ENCODE measurements at places on chromosomes 12 and 14. TPM values are rescaled to one million over a fixed set of nuclear protein-coding genes. Genes with fewer than 3 reads are reported as not detected.

The SLC2A14 gene
- total RNA-seq = 0.12 TPM

The CAPS2 gene
- 9.3 TPM for total RNA-seq

The OTX2 gene
- not detected for total RNA-seq

The TMEM179 gene
- not detected for total RNA-seq

The KLRF1 gene
- total RNA-seq = 0.54 TPM

The BRI3BP gene
- 25.8 TPM for total RNA-seq

The CD69 gene
- total RNA-seq = 104 TPM

The TCL1B gene
- total RNA-seq = not detected

The ZBTB25 gene
- 42.8 TPM for total RNA-seq

The TSPAN11 gene
- total RNA-seq = not detected

DNA sequence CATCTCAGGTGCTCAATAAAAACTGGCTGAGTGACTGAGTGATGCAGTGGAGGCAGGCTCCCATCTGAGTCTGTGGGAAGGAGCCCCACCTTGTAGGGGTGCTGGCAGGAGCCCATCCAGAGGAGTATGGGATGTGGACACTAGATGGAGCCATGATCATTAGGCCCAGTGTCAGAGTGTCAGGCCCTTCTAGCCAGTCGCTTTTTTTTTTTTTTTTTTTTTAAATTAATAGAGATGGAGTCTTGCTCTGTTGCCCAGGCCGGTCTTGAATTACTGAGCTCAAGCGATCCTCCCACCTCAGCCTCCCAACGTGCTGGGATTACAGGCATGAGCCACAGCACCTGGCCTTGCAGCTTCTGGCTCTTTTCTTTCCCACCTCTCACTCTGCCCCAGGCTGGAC, 11.5 kb downstream of the RITA1 start:
- H3K4me1 ChIP-seq = peaks cover 7% of the 10 kb centered on the region
- H3K27ac ChIP-seq = no peak overlapping the region
- peaks cover 4% of the 10 kb centered on the region for H3K36me3 ChIP-seq
- no peak overlapping the region for H3K4me3 ChIP-seq
- DNase-seq = peak; percentile 81
- no peaks in the 10 kb centered on the region for H3K27me3 ChIP-seq

GRCh38 chr14:92958373-92959188, 35.6 kb downstream of the CHGA start:
- H3K4me1 ChIP-seq = no peaks in the 10 kb centered on the region
- no peak overlapping the region for H3K27ac ChIP-seq
- no peak overlapping the region for H3K4me3 ChIP-seq
- H3K27me3 ChIP-seq = no peaks in the 10 kb centered on the region
- H3K36me3 ChIP-seq = no peaks in the 10 kb centered on the region
- no peak for DNase-seq

- no peak for DNase-seq
- peaks cover 48% of the 10 kb centered on the region for H3K36me3 ChIP-seq
- no peak overlapping the region for H3K4me3 ChIP-seq
- peaks cover 19% of the 10 kb centered on the region for H3K4me1 ChIP-seq
- no peak overlapping the region for H3K27ac ChIP-seq
Observed at GRCh38 chr12:31951008-31951407, 8.2 kb upstream of the RESF1 start.

- H3K27me3 ChIP-seq = no peaks in the 10 kb centered on the region
- DNase-seq = no peak
- H3K36me3 ChIP-seq = peaks cover 7% of the 10 kb centered on the region
- no peak overlapping the region for H3K4me3 ChIP-seq
- H3K4me1 ChIP-seq = peaks cover 8% of the 10 kb centered on the region
Observed at GRCh38 chr12:107385509-107385908, 292.2 kb upstream of the CRY1 start.

- no peak overlapping the region for H3K4me3 ChIP-seq
- no peak overlapping the region for H3K27ac ChIP-seq
- H3K36me3 ChIP-seq = peaks cover 2% of the 10 kb centered on the region
- H3K4me1 ChIP-seq = no peaks in the 10 kb centered on the region
Observed at GRCh38 chr12:25307818-25308217, 57.1 kb upstream of the KRAS start.

DNA sequence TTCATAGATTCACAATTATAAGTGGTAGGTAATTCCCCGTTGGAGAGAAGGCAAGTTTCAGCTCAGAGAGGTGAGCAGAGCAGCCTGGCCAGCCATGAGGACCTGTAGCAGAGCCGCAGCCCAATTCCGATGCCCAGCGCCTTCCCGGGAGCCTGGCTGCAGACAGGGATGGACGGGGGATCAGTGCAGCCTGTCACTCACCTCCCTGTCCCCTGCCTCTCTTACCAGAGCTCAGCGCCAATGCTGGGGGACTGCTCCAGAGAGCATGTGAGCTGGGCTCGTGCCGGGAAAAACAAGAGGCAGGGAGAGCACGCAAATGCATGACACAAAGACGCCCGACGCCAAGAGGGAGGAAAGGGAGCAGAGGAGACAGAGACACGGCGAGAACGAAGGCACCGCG, 231.9 kb downstream of the BCL11B start:
- no peaks in the 10 kb centered on the region for H3K4me1 ChIP-seq
- no peaks in the 10 kb centered on the region for H3K27me3 ChIP-seq
- H3K4me3 ChIP-seq = no peak overlapping the region
- DNase-seq = no peak
- peaks cover 3% of the 10 kb centered on the region for H3K36me3 ChIP-seq

GRCh38 chr14:59816941-59817340, 53.6 kb downstream of the RTN1 start:
- no peak overlapping the region for H3K27ac ChIP-seq
- H3K36me3 ChIP-seq = no peaks in the 10 kb centered on the region
- no peaks in the 10 kb centered on the region for H3K4me1 ChIP-seq
- no peak for DNase-seq
- no peak overlapping the region for H3K4me3 ChIP-seq
- peaks cover 7% of the 10 kb centered on the region for H3K27me3 ChIP-seq

- no peak for DNase-seq
Observed at GRCh38 chr12:122111089-122111641, 32.6 kb downstream of the MLXIP start.

DNA sequence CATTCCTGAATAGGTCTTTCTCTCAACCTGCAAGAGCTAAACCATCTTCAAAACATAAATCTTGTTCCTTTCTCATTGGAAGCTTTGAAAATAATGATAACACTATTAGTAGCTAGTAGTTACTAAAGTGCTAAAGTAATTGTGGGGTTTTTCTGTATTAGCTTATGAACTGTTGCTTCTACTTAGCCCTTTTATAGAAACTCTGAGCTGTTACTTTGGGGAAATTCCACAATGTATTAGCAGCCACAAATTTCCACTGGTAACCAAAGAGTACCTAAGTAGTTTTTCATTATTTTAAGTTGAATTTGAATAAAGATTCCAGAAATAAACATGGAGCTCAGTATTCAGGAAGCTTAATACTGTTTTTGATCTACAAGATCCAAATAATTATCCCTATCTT, 6.4 kb upstream of the MAPK1IP1L start:
- H3K4me3 ChIP-seq = no peak overlapping the region
- H3K36me3 ChIP-seq = peaks cover 16% of the 10 kb centered on the region
- H3K27me3 ChIP-seq = no peaks in the 10 kb centered on the region
- peaks cover 3% of the 10 kb centered on the region for H3K4me1 ChIP-seq
- H3K27ac ChIP-seq = no peak overlapping the region
- no peak for DNase-seq

DNA sequence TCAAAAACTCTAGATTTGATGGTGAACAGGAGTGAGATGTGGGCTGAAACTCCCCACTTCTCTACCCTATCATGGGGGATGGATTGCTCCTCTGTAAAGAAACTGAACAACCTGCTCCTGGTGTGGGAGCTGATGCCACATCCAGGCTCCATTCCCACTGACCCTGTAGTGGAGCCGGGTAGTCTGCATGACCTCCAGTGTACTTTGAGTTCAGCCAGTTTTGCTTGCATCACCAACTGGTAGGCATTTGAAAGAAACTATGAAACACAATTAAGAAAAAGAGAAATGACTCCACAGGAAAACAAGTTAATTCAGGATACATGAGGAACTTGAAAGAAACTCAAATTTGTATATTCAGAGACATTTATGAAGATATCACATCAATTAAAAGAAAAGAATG, 27.3 kb upstream of the EMP1 start:
- H3K27me3 ChIP-seq = peaks cover 44% of the 10 kb centered on the region
- no peak overlapping the region for H3K4me3 ChIP-seq
- no peak overlapping the region for H3K27ac ChIP-seq
- H3K4me1 ChIP-seq = peaks cover 43% of the 10 kb centered on the region
- peaks cover 1% of the 10 kb centered on the region for H3K36me3 ChIP-seq

GRCh38 chr14:73759183-73759713, 45.1 kb upstream of the PNMA1 start:
- peak; percentile 69 for DNase-seq
- peaks cover 11% of the 10 kb centered on the region for H3K36me3 ChIP-seq
- H3K4me3 ChIP-seq = peak overlapping the region; percentile 85
- peaks cover 80% of the 10 kb centered on the region for H3K4me1 ChIP-seq
- no peaks in the 10 kb centered on the region for H3K27me3 ChIP-seq

- no peaks in the 10 kb centered on the region for H3K36me3 ChIP-seq
- peaks cover 61% of the 10 kb centered on the region for H3K27me3 ChIP-seq
- H3K27ac ChIP-seq = no peak overlapping the region
Observed at GRCh38 chr14:61258985-61259384, 22.2 kb downstream of the TMEM30B start.

GRCh38 chr14:77485901-77486678, 12.5 kb downstream of the ISM2 start:
- no peak overlapping the region for H3K27ac ChIP-seq
- no peak for DNase-seq
- H3K36me3 ChIP-seq = no peaks in the 10 kb centered on the region

DNA sequence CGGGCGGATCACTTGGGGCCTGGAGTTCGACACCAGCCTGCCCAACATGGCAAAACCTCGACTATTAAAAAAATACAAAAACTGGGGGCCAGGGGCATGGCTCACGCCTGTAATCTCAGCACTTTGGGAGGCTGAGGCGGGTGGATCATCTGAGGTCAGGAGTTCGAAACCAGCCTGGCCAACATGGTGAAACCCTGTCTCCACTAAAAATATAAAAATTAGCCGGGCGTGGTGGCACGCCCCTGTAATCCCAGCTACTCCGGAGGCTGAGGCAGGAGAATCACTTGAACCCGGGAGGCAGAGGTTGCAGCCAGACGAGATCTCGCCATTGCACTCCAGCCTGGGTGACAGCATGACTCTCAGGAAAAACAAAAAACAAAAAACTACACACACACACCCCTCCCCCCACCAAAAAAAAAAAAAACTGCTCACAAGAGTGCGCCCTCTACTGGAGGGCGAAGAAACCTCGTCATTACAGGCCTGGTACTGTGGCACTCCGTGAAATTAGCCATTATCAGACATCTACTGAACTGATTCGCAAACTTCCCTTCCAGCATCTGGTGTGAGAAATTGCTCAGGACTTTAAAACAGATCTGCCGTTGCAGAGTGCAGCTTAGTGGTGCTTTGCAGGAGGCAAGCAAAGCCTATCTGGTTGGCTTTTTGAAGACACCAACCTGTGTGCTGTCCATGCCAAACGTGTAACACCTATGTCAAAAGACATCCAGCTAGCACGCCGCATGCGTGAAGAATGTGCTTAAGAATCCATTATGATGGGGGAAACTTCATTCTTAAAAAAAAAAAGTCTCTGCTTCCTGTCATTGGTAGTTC, 7.7 kb downstream of the PPP1R3E start:
- H3K4me3 ChIP-seq = no peak overlapping the region
- H3K27ac ChIP-seq = peak overlapping the region; percentile 57
- peaks cover 21% of the 10 kb centered on the region for H3K36me3 ChIP-seq
- no peaks in the 10 kb centered on the region for H3K27me3 ChIP-seq
- DNase-seq = peak; percentile 65

DNA sequence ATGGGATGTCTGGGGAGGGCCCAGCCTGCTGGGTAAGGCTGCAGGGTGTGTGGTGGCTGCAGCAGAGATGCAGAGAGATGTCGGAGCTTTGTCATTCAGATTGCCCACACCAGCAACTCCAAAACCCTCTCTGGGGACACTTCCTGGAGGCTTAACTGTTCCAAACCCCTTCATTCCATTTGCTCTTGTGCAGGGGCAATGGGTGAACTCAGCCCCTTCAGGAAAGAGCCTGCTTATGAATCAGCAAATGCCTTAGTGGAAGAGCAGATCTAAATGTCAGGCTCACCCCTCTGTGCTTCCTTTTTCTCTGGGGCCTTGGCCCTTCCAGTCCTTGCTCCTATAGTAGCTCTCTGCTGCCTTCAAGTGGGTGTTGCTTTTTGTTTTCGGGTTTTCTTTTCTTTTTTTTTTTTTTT, 36.7 kb upstream of the GPATCH2L start:
- H3K36me3 ChIP-seq = no peaks in the 10 kb centered on the region
- no peak overlapping the region for H3K4me3 ChIP-seq
- peaks cover 4% of the 10 kb centered on the region for H3K27me3 ChIP-seq
- no peak overlapping the region for H3K27ac ChIP-seq

DNA sequence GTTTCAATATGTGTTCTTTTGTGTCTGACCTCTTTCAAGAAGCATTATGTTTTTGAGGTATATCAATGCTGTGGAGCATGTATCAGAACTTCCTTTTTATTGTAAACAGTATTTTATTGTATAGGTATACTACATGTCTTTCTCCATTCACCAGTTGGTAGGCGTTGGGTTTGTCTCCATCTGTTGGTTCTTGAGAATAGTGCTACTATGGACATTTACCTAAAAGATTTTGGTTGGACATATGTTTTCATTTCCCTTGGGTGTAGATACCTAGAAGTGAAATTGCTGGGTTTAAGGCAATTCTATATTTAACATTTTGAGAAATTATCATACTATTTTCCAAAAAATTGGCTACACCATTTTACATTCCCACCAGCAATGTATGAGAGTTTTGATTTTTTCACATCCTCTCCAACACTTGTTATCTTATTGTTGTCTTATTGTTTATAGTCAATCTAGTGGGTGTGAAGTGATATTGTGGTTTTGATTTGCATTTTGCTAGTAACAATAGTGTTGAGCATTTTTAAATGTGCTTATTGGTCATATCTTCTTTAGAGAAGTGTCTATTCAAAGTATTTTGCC, 409.2 kb downstream of the IPO8 start:
- H3K27ac ChIP-seq = no peak overlapping the region
- no peak for DNase-seq
- no peaks in the 10 kb centered on the region for H3K36me3 ChIP-seq
- no peaks in the 10 kb centered on the region for H3K4me1 ChIP-seq
- H3K4me3 ChIP-seq = no peak overlapping the region
- H3K27me3 ChIP-seq = no peaks in the 10 kb centered on the region

- DNase-seq = no peak
- H3K27ac ChIP-seq = no peak overlapping the region
- H3K4me3 ChIP-seq = no peak overlapping the region
- H3K27me3 ChIP-seq = no peaks in the 10 kb centered on the region
- H3K36me3 ChIP-seq = peaks cover 15% of the 10 kb centered on the region
- H3K4me1 ChIP-seq = no peaks in the 10 kb centered on the region
Observed at GRCh38 chr14:77931441-77931840, 131.5 kb downstream of the ADCK1 start.

All from activated CD8-positive, alpha-beta memory T cell treated with anti-CD3 and anti-CD28 coated beads, Interleukin-2, amount 10 ng/mL, durations not matched to agents 7 days and 5 days (primary cell).